Esophagus (tissue), 2 donors: ENCODE measurements at places on chromosomes 5 and 9. TPM values are rescaled to one million over a fixed set of nuclear protein-coding genes. Genes with fewer than 3 reads are reported as not detected.

Gene XRCC4
- polyA plus RNA-seq, result 5.1 TPM

Gene CD180
- polyA plus RNA-seq, result 0.06 TPM

Gene FBN2
- 0.09 TPM for polyA plus RNA-seq

Gene ARAP3
- polyA plus RNA-seq, result 4.0 TPM

Gene PCDHGB4
- 0.37 TPM for polyA plus RNA-seq

Gene GRPEL2
- 78.7 TPM for polyA plus RNA-seq

Gene FBXL7
- polyA plus RNA-seq, result 1.8 TPM

Gene MARVELD2
- polyA plus RNA-seq, result 5.0 TPM

Gene HBEGF
- polyA plus RNA-seq, result 23.5 TPM

Gene JAK2
- polyA plus RNA-seq, result 6.0 TPM

Gene PITX1
- 519 TPM for polyA plus RNA-seq

Gene PCDHGA1
- polyA plus RNA-seq, result 0.13 TPM

Gene C1QTNF2
- polyA plus RNA-seq, result 0.69 TPM

Gene IFNA13
- polyA plus RNA-seq, result not detected

Gene FABP6
- 1.8 TPM for polyA plus RNA-seq

Gene GPR150
- polyA plus RNA-seq, result 0.05 TPM

Gene DNAI1
- not detected for polyA plus RNA-seq

Gene SPINK6
- polyA plus RNA-seq, result 0.59 TPM

Gene EIF4EBP3
- 38.2 TPM for polyA plus RNA-seq

Gene CCL27
- 0.58 TPM for polyA plus RNA-seq

Gene CCNI2
- 0.05 TPM for polyA plus RNA-seq

Gene PALM2AKAP2
- polyA plus RNA-seq, result 0.14 TPM

Gene ASTN2
- polyA plus RNA-seq, result 0.35 TPM

Gene CLPTM1L
- polyA plus RNA-seq, result 20.0 TPM

Gene TPPP
- polyA plus RNA-seq, result 2.7 TPM

Gene HSPB3
- polyA plus RNA-seq, result 3.5 TPM

Gene ISCA1
- 8.0 TPM for polyA plus RNA-seq

Gene PCDHGB5
- 1.7 TPM for polyA plus RNA-seq

Gene MELK
- 9.0 TPM for polyA plus RNA-seq

Gene LECT2
- not detected for polyA plus RNA-seq

Gene TNFSF15
- 0.79 TPM for polyA plus RNA-seq

Gene TMEM232
- polyA plus RNA-seq, result 0.65 TPM

Gene TMC1
- polyA plus RNA-seq, result 10.3 TPM

Gene CCDC192
- not detected for polyA plus RNA-seq

Gene ENTPD2
- 1.6 TPM for polyA plus RNA-seq

Gene ANXA2R
- polyA plus RNA-seq, result 2.4 TPM

Gene ELOVL7
- 2.8 TPM for polyA plus RNA-seq

Gene FSTL4
- polyA plus RNA-seq, result 2.1 TPM

Gene FGD3
- 2.3 TPM for polyA plus RNA-seq

Gene FAM153A
- 0.29 TPM for polyA plus RNA-seq

Gene ANKRD20A1
- polyA plus RNA-seq, result 0.85 TPM

Gene S1PR3
- 6.7 TPM for polyA plus RNA-seq

Gene ST8SIA4
- polyA plus RNA-seq, result 0.35 TPM

Gene SLC6A18
- polyA plus RNA-seq, result not detected

Gene ZNF483
- 0.09 TPM for polyA plus RNA-seq

Gene PFDN1
- polyA plus RNA-seq, result 65.4 TPM

Gene PCDHB10
- polyA plus RNA-seq, result 0.10 TPM

Gene CARD9
- polyA plus RNA-seq, result 1.1 TPM

Gene PLAC8L1
- polyA plus RNA-seq, result not detected

Gene FGF18
- polyA plus RNA-seq, result 0.06 TPM

Gene VCAN
- polyA plus RNA-seq, result 0.89 TPM

Gene DDX4
- not detected for polyA plus RNA-seq
